PC-3 (cell line): ENCODE measurements at places on chromosomes 3 and 15.

DNA sequence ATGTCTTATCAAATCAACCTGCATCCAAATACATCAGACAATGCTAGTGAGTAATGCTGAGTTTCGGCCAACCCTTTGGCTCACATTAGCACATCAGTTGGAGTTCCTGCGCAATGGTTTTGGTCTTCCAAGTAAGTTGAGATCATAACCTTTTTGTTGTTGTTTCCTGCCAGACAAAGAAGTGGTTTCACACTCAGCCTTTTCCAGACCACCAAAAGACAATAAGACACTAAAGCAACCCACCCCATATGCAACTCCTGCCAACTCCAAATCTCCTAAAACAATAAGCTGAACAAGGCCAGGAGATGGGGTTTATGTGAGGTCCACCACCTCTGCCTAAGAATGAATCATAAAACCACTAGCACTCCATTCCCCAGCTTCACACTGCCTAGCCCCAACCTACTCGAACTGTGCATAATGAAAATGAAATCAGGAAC lies 177.0 kb downstream of the ERC2 start:
- no peak for DNase-seq

DNA sequence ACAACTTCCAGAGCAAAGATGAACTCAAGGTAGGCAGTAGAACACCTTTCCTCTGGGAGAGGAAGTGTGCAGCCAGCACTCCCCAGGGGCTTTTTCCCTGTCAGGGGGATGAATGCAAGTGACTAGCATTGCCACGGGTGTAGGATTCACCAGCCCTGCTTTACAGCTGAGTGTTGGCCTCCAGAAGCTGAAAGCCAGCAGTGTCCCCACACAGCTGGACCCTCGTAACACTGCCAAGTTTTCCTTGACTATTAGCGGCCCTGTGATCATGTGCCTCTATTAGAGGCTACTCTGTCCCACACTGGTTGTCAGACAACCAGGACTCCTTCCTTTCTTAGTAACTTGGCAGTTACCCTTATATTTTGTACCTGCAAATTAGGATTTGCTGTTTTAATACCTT lies 104.9 kb upstream of the MANF start:
- DNase-seq, result no peak

DNA sequence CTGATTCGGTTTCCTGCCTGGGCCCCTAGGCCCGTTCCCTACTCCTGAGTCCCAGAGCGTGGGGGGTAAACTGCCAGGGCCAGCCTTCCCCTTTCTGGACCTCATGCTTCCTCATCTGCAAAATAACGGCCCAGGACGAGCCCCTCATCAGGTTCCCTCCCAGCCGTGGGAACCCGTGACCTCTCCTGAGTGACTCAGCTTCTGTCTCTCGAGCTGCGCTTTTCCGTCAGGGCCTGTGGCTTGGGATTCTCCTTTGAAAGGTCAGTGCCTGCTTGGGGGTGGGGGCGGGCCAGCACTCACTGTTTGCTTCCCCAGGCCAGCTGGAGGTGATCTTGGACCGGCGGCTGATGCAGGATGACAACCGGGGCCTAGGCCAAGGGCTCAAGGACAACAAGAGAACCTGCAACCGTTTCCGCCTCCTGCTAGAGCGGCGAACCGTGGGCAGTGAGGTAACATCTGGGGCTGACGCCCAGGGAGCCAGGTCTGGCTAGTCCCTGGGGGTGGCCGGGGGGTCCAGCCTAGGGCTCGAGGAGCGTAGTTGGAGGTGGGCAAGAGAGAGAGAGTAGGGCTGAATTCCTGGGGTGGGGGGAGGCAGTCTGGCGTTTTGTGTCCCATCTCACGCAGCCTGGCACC lies 12.8 kb downstream of the MAN2A2 start:
- DNase-seq, result no peak

DNA sequence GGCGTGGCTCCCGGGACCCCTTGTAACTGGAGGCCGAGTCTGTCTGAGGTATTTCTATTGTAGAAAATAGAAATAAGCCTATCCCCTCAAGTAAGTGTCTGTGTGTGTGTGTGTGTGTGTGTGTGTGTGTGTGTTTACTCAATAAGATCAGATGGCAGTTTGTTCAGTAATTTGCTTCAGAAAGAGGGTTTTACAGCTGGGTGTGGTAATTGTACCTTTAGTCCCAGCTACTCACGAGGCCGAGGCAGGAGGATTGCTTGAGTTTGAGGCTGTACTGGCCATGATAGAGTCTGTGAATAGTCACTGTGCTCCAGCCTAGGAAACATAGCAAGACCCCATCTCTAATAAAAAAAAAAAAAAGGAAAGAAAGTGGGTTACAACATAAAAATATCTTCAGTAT lies 8.7 kb downstream of the SPINT1 start:
- no peak for DNase-seq

DNA sequence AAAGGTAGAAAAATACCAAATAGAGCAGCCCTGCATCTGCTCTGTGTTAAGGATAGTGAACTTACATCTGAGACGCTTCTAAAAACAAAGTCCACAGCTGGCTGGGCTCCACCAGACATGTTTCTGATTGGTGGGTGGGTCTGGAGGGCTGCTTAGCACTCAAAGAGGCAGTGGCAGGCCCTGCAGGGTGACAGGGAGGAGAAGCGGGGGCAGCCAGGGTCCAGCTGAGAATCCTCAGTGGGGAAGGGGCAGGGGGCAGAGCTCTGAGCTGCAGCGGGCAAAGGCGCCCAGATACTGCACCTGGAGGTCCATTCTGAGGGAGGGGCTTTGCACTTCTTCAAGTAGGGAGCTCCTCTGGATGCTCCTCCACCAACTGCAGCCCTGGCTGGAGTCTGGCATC lies 28.1 kb downstream of the PRR23E start:
- no peak for DNase-seq

DNA sequence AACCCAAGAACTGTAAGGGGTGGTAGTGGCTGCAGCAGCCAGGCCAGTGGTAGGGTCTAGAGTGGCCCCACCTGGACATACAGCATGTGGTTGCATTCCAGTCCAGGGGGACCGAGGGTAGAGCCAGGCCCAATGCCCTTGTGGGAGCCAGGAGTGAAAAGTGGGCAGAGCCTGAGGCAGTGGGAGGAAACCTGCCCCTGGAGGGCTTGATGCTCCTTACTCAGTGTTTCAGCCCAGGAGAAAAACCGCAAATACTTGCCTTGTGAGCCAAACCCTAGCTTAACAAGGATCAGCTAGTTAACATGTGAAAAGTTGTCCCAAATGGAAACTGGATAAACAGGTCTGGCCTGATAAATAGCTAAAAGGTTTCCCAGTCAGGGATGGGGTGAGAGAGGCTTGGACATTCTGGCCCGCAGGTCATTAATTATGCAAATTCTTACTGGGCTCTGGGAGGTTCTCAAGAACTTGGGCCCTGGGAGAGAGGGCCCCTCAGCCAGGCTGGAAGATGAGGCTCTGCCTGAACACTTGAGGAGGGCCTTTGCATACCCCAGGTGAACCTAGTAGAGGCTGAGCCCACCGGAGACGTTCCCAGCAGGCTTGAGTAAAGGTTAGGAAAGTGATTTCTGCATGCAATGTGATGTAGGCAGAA lies 222.1 kb downstream of the THSD4 start:
- peak; percentile 94 for DNase-seq

GRCh38 chr15:64521726-64522164 lies 61.4 kb downstream of the ZNF609 start:
- peak; percentile 72 for DNase-seq

DNA sequence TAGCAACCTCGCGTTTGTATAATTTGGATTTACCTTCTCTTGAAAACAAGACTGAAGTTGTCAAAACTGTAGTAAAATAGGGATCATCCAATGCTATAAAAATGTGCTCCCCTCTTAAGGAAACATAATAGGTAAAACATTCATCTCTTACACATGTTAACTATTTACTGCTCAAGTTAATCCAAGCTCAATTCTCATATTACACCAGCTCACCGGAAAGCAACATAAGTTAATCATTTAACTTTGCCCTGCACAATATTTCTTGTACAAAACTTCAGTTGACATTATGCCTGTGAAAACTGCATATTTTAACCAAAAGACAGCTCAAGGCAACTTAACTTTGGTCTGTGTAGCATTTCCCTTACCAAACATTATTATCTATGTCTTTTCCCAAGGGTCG lies 634.2 kb downstream of the NAALADL2 start:
- no peak for DNase-seq

GRCh38 chr3:192869131-192870031 lies 48.3 kb downstream of the MB21D2 start:
- peak; percentile 71 for DNase-seq

DNA sequence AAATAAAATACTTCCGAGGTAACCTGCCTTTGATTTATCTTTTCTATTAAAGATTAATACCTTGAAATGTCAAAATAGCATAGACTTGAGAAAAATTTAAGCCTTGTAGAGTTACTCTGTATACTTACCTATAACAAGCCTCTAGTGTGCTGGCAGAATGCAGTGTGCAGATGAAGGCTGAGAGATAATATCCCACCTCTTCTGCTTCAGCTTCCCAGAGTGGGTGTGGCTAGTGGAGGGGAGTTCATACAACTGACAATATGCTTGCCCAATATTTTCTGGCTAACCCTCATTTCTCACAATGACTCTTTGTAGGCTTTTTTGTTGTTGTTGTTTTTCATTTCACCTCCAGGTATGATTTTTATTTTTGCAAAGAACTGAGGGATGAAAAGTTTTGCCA lies 15.7 kb upstream of the ZBTB20 start:
- DNase-seq, result no peak

- DNase-seq, result no peak
Observed at GRCh38 chr3:11356269-11356668, 84.1 kb downstream of the ATG7 start.

- peak; percentile 94 for DNase-seq
Observed at GRCh38 chr15:33242165-33242564, 47.7 kb upstream of the FMN1 start.

- DNase-seq, result no peak
Observed at GRCh38 chr15:90037961-90038631, 37.0 kb downstream of the ZNF710 start.

GRCh38 chr3:70138606-70139005 lies 139.1 kb downstream of the SAMMSON start:
- DNase-seq, result peak; percentile 66

DNA sequence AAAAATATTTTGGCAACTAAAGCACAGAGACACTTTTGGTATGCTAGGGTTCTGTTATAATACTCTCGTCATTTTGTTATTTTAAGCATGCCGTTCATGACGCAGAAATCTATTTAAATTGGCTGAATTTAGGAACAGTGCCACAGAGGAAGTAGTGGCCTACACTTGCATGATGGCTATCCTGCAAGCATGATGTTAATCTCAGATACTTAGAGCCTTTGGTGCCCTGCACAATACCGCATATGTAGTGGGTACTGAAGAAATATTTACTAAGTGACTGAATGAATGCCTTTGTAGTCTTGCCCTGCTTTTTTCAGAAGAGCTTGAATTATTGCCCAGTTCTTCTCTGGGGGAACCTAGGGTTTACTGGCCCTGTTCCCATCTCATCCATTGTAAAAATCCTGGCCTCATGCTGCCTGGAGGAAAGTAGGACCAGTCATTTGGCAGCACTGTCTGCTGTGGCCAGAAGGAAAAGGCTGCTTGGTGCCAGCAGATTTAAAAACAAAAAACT lies 79.0 kb downstream of the SERPINI1 start:
- DNase-seq, result peak; percentile 80

- DNase-seq, result no peak
Observed at GRCh38 chr3:14719006-14719405, 44.1 kb downstream of the C3orf20 start.

DNA sequence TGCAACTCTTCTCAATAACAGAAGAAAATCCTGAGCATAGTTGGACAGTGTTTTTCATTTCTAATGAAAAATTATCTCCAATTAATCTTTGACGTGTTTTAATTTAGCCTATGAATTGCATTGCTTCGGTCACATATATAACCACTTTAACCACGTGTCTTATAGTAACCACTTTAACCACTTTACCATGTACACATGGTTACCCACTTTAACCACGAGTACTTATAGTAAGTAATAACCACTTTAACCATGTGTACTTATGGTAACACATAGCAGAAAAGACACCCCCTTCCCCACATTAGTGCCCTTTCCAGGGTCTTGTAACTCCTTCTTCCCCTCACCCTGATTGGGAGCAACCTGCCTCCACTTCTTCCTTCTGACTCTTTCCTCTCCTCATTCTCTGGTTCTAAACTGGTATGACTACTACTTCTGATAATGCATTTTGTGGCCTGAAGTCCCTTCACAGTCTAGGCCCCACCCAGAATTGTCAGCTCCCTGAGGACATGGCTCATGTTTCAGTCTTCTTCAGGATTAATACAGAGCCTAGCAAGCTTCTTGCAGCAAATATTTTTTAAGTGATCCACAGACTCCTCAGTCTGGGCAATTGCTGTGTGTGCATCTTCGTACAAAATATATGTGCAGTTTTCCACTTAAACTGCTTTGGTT lies 25.0 kb downstream of the SLC7A14 start:
- peak; percentile 20 for DNase-seq

DNA sequence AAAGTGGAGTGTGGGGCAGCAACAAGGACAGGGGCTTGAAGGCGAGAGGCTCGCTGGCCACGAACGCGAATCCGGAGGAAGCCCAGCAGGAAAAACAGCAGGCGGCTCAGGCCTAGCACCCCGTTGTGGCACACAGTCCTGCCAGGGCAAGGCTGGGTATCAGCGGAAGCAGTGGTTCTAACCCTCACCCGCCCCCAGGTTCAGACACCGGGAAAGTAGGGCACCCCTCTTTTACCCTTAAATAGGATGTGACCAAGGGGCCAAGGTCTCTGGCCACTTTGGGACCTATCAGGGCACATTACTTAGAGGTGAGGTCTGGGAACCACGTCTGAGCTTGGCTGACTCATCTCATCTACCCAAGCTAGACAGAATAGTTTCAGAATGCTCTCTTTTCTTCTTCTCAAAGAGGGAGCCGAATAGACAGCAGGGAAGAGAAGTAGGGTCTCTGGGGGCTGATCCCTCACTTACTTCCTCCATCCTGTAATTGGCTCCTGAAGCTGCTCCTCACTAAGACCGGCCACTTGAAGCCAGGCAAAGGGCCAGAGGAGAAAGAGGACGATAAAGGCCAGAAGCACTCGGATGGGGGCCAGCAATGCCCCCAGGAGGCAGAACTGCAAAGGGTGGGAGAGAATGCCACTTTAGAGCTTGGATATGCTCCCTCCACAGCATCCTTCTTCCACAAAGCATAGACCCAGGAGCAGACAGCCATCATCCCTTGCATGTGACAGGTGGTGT lies 1.7 kb downstream of the LPCAT4 start:
- DNase-seq, result no peak

DNA sequence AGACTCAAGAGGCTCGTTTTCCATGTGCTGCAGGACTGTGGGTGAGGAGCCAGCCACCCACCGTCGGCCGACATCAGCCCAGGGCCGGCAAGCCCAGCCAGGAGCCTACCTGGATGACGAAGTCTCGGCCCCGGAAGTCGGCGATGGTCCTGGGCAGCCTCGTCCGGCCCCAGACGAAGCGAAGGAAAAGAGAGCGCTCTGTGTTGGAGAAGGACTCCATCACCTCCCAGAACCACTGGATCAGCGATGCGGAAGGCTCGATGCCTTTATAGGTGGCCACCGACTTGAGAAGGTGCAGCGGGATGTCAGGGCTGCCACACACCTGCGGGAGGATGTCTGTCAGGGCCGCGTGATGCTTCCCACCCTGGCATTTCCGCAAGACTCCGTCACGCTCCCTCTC lies 13.8 kb upstream of the OCA2 start:
- DNase-seq, result no peak

- peak; percentile 95 for DNase-seq
Observed at GRCh38 chr3:9947025-9947995, 4.9 kb downstream of the PRRT3 start.
